ENCODE measurements at places on chromosomes 4 and X.

- no peak for DNase-seq
Measured at GRCh38 chr4:11495291-11495690, 66.6 kb upstream of the HS3ST1 start.

GRCh38 chr4:110944501-110944900, 321.6 kb upstream of the PITX2 start:
- DNase-seq: no peak

GRCh38 chr4:105246712-105247111, 100.0 kb downstream of the TET2 start:
- DNase-seq: no peak

DNA sequence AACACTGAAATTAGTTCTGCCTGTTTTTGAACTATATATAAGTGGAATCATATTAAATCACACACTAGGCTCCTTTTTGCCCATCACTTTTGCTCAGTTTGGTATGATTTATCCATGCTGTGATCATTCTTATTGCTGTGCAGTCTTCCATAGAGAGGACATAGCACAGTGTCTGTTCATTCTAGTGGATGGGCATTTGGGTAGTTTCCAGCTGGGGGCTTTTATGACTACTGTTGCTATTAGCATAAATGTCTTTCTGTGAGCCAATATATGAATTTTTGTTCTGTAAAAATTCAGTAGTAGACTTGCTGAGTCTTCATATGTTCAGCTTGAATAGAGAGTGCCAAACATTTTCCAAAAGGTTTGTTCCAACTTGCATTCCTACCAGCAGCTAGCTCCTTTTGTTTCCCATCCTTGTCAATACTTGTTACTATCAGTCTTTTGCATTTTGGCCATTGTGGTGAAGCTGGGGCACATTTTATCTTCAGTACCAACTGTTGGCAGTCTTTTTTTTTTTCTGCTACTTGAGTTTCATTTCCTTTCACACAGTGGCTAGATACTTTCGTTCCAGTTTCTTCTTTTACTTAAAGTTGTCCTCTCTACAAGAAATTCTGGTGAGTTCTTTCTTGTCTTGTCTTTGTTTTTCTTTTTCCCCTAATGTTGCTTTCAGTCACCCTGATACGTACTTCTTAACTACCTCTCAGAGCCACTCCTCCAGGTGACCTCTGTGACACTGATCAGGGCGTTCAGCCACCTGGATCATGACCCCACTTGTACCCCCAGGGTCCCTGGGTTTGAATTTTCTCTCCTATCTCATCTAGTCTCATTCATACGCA, 87.0 kb downstream of the ANXA3 start:
- no peak for DNase-seq

DNA sequence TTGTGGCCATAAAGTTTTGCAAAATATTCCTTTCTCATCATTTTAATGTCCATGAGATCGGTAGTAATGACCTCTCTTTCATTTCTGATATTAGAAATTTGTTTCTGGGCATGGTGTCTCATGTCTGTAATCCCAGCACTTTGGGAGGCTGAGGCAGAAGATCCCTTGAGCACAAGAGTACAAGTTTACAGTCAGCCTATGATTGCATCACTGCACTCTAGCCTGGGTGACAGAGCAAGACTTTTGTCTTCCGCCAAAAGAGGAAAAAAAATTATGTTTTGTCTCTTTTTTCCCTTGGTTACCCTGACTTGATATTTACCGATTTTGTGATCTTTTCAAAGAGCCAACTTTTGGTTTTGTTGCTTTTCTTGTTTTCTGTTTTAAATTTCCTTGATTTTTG, 10.8 kb upstream of the NKAP start:
- DNase-seq: no peak

GRCh38 chr4:78200949-78201348, 143.8 kb downstream of the FRAS1 start:
- no peak for DNase-seq

- DNase-seq: no peak
Measured at GRCh38 chrX:43753637-43754036, 97.5 kb downstream of the MAOA start.

GRCh38 chrX:97938706-97939105, 1055.0 kb downstream of the RPA4 start:
- DNase-seq: no peak

DNA sequence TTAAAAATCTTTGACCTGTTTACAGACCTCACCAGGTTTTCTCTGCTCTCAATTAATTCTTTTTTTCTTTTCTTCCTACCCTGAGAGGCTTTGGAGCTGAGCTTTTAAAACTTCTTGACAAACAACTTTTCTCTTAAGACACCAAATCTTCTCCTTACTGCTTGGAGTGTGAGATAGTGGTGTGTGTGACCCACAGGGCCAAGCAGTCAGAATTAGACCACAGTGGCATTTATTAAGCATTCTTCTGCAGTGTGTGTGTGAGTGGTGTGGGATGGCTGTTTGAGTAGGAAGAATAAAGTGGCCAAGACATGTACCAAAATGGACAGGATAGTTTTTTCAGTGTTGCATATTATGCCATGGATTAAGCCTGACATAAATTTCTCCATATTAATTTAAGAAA, 665.1 kb downstream of the RAPGEF2 start:
- DNase-seq: no peak

DNA sequence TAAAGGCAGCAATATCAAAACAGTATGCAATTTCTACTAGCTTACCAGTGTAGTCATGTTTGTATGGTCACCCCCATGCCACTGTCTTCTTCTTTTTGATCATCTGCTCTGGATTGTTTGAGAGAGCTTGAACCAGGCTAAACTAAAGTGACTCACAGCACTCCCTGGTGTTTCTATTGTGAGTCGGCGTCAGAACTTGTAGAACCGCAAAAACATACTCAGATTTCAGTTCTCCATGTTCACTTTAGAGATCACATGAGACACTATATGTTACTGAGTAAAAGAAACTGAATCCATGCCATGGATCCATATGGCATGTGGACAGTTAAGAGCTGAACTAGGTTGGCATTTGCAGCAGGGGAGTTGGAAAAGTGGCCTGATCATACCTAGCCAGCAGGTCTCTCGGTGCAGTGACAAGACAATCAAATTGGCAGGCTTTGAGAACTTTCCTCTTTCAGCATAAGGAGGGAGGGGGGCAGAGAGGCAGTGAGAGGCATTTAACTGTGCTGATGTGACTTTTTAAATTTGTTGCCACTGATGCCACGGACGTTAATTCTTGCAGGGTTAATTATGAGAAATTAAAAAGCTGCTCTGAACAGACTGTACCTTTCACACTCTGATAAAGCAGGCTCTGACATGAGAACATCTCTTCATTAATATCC, 88.4 kb downstream of the AFF2 start:
- no peak for DNase-seq

GRCh38 chrX:119118780-119119395, 8.7 kb downstream of the KIAA1210 start:
- DNase-seq: peak; percentile 6

DNA sequence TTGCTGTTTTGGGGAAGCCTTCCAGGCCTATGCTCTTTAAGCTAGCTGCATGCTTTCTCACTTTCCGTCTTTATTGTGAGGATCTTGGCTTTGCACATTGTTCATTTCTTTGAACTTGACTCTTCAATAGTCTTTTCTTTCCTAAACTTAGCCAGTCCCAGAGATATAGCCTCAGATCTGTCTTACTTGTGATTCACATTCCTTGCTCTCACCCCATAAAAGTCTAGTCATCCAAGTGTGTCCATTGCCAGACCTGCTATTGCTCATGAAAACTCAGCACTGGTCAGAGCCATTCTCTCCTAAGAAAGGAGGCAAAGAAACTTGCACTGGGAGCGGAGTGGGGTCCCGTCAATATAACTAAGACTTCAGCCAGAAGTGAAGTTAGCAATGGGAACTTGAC, 275.0 kb upstream of the CTSO start:
- DNase-seq: no peak

DNA sequence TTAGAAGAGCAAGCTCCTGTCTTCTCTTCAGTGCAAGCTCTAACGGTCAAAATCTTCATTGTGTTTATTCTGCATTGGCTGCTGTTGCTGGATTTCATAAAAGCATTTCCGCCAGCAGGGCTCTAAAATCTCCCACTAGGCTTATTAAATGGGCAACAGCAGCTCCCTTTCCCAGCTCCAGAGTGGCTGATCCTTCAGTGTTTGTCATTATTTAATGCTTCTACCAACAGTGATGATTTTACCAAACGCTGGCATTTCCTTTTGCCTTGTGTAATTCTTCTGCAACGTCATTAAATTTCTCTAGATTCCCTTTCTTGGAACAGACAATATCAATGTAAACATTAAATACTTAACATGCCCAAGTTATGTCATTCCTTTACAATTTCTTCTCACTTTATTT, 20.1 kb downstream of the SLC7A11 start:
- no peak for DNase-seq

DNA sequence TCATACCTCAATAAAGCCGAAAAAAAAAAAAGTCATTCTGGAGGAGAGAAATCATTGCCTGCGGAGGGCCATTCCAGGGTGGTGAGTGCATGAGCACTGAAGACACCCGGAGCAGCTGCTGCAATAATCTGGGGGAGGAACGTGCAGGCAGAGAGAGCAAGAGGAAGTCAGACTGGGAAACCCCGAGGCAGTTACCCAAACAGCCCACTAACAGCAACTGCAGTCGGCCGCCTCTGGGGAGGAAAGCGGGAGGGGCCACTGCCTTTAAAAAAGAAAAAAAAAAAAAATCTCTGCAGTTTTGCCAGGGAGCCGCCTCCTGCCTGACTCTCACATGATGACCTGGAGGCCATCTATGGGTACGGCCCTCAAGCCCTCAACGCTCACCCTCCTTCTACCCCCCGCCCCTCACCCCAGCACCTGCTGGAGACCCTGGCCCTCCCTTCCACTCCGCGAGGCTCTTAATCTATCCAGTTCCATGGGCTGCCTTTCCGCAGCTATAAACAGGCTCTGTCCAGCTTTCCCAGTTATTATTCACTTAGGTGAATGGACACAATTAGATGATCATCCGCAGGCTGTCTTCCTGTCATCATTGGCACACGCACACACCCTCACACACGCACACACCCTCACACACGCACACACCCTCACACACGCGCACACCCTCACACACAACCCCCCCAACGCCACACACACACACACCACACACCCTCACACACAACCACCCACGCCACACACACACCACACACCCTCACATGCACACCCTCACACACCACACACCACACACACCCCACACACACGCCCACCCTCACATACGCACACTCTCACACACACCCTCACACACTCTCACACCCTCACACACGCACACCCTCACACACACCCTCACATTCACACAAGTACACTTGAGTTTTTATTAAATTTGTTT, 3.4 kb upstream of the AVPR2 start:
- peak; percentile 75 for DNase-seq

GRCh38 chr4:121316091-121316490, 64.7 kb downstream of the QRFPR start:
- no peak for DNase-seq

GRCh38 chr4:164462471-164462870, 291.5 kb upstream of the SMIM31 start:
- DNase-seq: no peak

GRCh38 chrX:101617211-101618191, at the start of gene ARMCX6:
ARMCX6 (minus strand) TSS chrX:101618000; CDS start chrX:101616620, 1,380 bp downstream.
- peak; percentile 36 for DNase-seq
